Caudate nucleus (tissue), 63 donors: ENCODE measurements at places on chromosomes 13 and 19.

DNA sequence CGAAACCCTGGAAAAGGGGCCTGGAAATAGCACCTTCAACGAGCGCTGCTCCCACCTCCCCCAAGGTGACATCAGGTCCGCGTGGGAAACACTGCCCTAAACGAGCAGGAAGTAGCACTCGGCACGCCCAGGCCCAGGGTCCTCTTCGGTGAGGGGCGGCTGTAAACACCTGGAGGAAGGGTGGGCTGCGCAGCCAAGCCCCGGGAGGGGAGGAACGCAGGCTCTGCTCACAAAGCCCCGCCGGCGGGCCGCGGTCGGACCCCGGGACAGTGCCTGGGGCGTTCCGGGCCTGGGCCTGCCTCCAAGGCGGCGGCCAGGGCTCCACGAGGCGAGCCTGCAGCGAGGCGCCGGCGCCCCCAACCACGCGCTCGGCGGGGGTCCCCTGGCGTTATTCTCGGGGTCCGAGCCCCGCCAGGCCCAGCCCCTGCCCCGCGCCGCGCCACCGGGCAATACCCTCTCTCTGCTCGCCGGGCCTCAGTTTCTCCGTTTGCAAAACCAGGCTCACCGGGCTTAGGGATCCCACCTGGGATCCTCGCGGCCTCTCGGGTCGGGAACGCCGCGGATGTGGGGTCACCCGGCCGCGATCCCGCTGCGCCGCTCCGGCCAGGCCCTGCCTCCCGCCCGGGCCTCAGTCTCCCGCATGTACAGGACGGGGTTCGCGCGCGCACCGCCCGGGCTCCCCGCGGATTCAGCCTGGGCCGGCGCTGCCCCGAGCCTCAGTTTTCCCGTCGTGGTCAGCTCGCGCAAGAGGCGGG, 630 bp downstream of the RNF126 start:
- DNase-seq: no peak

DNA sequence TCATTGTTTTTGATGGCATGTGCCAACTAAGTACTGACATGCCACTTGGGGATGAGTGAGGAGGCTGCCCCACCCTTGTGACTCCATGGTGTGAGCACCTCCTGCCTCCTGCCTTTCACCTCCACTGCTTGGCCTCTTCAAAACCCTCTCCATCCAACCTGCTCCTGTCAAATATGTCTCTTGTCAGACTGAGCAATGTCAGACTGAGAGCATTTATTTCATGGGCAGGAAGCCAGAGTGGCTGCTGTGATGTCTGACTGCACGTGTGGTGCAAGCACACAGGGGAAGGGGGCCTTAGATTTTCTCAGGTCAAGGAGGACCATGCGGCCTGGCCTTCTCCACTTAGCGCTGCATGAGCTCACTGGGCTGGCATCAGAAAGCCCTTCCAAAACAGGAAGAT, 68.3 kb downstream of the STARD13 start:
- no peak for DNase-seq

GRCh38 chr13:64078025-64078424, 2662.4 kb upstream of the PCDH20 start:
- no peak for DNase-seq

- no peak for DNase-seq
Measured at GRCh38 chr13:105144936-105145335, 1390.5 kb downstream of the EFNB2 start.

DNA sequence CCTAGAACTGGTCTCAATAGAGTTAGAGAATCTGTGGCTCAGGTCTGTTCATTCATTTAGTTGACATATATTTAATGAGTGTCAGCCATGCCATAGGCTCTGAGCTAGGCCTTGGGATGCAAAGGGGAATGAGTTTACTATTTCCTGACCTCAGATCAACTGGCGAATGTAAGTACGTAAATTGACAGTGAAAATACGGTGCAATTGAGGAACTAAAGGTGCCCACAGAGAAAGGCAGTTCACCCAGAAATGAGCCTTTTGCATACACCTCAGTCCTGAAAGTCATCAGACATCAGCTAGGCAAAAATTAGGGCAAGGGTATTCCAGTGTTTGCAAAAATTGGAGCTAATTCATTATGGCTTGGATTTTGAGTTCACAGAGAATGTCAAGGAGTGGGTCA, 20.6 kb upstream of the UPF3A start:
- DNase-seq: no peak

GRCh38 chr19:42149447-42150202, 17.4 kb upstream of the POU2F2 start:
- DNase-seq: no peak

DNA sequence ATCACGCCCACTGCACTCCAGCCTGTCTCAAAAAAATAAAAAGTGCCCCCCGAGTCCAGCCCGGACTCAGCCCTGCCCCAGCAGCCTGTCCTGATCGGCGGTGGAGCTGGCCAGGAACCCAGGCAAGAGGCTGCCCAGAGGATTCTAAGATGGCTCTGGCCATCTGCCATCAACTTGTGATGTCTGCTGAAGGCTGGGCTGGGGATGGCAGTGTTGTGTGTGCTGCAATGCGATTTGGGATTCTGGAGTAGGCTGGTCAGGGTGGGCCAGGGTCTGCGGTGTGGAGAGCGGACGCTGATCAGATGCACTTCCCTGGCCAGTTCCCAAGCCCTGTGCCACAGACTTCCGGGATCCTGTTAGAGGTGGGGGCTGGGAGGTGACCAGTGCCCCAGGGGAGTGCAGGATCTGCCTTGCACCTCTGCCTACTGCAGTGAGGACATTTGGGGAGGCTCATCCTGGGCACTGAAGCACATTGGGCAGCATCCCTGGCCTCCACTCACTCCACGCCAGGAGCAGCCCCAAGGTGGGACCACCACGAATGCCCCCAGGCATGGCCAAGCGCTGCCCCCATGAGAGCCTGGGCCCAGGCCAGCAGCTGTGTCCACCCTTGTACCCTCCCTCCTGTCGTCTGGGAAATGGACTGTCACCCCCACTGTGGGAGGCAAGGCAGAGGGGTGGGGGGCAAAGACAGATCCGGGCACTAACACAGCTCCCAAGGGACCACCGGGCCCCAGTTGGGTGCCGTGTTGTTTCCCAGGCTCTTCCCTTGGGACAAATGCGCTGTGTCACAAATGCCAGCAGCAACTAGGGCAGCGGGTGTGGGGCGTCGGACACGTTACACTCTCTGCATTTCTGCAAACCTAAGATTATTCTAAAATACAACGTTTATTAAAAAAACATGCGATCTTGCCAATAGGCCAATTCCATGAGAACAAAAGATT, 3.4 kb upstream of the TBXA2R start:
- no peak for DNase-seq
